Activated gamma-delta T cell (primary cell): ENCODE measurements at places on chromosomes 6 and 20.

DNA sequence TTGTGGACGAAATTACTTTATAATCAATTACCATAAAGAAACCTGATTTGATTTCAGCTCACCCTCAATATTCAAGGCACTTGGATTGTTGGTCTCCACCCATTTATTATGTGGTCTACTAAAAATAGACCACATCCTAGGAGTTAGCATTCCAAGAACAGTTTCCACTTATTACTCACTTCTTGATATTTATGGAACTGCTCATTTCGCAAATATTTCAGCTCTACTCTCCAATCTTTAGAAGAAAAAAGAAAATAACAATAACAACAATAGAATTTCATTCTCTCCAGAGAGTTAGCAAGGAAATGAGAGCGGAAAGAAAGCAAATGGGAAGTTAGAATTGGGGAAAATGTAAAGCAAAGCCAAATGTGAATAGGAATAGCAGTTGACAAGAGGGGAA, 26.2 kb upstream of the HDAC2 start:
- DNase-seq: no peak

DNA sequence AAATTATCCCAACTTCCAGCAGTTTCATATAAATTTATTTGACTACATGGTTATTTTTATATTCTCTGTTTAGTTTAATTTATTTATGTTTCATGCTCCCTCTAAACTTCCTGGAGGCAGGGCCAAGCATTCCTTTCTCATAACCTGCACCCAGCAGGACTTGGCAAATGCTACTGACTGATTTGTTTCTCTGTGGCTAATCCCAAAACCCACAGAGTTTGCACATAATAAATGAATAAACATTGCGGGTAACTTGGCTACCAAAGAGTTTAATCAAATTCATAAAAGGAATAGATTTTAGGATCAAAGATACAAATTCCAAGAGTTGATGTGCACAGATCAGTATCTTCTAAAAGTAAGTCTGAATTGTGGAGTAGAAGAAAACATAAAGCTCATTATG, 239.5 kb downstream of the SLC35F1 start:
- DNase-seq: no peak

DNA sequence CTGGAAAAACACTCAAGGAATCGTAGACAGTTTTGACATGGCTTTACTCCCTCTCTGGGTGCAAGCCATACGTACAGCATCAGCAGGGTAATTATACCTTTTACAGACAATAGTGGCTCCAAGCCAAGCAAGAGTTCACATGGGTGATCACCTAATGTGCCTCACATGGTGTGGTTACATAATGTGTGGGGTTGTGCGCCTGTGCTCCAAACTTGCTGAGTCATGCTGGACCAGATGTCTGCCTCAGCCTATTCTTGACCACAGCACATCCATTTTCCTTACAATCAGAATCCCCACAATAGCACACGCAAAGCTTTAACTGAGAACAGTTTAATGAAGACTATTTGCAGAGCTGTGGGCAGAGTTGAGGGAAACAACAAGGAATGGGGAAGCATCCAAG, 74.5 kb downstream of the ALDH8A1 start:
- DNase-seq: no peak

DNA sequence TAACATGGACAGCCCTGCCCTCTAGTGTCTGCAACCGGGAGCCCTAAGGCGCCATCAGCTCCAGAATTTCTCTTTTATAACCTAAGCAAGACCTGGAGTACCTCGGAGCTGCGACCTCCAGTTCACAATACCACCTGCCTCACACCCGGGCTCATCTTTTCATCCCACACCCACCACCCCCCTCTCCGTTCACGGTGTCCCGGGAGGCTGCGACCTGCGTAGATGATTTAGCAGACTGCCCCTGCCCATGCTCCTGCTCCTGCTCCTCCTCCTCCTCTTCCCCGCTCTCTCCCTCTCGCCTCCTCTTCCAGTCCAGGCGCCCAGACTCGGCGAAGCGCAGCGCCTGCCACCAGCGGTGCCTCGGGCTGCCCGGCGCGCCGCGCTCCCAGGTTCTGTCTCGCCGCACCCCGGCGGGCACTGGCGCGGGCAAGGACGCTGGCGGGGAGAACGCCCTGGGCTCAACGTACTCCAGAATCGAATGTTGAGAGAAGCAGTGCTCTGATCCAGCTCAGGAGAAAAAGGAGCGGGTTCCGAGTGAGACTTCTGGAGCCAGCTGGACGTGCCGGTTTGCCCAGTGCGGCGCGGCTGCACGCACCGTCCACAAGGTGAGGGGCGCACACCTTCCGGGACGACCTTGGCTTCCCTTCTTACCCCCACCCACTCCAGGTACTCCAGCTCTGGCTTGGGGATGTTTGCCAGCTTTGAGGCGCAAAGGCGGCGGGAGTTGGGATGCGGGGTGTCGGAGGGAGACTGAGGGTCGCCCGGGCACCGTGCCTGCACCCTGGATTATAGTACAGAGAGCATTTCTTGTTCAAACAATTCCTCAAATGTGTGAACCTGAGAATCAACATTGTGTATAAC, at the start of gene HTR1E:
Gene HTR1E, plus strand, starts transcription at position 310 of the 861 bp plus-strand sequence. CDS start 77,807 bp downstream, outside the sequence.
- no peak for DNase-seq

DNA sequence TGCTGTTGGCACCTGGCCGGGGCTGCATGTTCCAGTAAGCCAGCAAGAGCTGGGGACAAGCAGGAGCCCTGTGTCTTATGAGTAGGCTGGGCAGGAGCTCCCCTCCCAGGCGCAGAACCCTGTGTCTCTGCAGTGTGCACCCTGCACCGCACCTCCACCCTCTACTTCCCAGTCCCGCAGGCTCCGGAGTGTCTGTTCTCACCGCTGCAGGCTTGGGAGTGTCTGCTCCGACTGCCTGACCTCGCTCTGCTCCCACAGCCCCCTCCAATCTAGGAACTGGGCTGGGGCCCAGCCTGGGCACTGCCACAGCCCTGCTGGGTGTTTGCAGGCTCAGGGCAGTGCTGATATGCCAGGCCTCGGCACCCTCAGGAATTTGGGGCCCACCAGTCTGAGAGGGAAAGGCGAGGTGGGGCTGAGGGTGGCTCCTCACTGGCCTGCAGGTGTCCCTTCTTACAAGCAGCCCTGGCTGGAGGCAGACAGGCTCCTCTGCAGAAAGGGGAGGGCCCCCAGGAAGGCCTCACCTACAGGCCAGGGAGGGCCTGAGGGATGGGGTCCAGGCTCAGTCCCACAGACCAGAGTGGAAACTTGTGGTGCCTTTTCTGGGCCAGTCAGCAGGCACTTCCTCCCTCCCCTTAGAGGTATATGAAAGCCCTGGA, 871.6 kb upstream of the GJE1 start:
- no peak for DNase-seq

DNA sequence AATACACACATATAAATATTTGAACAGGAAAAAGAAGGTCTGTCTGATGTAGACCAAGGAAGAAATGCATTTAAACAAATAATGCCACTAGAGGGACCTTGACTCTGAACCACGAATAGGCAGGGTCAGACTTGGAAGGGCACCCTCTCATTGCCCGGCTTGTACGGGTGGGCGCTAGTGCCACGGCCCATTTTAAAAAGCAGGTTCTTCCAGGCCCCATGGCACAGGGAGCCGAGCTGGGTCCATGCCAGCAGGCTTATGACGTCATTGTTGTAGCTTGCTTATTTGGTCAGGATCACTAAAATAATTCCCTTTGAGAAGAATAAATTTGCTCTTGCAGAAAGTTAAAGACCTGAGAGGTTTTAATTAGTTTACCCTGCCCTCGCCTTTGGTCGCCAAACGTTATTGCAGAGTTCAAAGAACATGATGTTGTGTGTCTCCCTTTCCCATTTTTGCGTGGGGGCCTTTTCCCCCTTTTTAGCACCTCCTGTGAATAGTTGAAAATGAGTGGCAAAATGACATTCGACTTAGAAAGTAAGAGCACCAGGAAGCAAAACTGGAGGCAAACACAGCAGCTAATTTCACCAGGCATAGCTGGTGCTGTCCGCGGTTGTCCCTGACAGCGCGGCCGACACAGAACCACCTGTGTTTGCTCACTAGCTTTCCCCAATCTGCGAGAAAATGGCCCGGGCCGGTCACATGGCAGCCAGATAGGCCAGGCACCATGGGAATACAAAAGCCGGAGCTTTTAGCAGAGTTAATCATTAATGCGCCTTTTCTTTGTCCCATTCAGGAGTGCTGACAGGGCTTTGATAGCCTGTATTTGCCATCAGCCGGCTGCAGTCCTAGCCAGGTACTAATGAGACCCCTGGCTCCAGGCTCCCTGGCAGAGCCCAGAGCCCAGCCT, 93.8 kb downstream of the FOXA2 start:
- DNase-seq: no peak

GRCh38 chr20:1185790-1186334, 1.1 kb upstream of the TMEM74B start:
- DNase-seq: no peak

DNA sequence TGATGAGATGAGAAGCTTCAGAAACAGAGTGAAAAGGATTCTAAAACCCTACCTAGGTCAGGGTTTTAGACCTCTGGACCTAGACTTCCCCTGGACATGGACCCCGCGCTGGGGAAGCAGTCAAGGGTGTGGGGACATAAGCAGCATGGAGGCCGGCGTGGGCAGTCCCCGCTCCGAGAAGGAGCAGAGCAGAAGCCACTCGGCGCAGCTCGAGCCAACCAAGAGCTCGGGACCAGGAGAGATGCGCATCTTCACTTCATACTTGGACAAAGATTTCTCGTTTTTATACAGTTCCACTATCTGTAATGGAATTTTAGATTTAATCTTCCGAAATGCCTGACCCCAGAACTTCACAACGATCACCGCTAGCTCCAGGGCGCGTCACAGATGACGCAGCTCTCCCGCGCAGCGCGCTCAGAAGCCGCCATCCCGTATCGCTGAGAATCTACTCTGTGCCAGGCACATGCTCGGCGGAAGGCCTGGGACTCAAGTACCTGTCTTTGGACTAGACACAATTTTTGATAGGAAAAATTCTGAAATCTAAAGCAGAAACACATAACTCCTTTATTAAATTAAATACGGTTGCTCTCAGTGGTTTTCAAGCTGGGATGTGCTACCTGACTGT, 60.3 kb downstream of the WDR27 start:
- DNase-seq: no peak

DNA sequence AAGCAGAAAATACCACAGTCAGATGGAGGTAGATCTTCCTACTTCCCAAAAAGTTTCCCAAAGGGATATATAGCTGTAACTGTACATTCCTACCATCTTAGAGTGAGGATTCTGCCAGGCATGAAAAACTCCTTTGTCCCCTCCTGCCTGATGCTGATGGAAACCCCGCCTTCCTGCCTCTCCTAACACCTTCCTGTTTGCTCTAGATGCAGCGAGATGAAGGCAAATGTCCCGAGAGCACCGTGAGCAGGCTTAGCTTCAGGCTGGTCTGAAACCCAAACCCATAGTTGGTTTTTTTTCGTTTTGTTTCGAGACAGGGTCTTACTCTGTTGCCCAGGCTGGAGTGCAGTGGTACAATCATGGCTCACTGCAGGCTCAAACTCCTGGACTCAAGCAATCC, 55.6 kb downstream of the MYB start:
- no peak for DNase-seq

DNA sequence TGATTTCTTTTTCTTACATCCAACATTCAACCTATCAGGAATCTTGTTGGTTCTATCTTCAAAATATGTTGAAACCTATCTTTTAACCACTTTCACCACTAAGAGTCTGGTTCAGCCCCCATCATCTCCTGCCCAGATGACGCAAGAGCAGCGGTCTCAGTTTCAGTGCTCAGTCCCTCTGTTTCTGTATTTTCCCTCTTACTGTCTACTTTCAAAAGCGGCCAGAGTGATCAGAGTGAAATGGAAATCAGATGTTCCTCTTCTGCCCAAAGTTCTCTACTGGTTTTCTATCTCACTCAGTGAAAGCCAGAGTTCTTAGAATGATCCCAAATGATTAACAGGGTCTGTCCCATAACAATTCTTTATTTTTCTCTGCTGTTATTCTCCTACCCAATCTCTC, 147.9 kb upstream of the PDE7B start:
- DNase-seq: no peak

DNA sequence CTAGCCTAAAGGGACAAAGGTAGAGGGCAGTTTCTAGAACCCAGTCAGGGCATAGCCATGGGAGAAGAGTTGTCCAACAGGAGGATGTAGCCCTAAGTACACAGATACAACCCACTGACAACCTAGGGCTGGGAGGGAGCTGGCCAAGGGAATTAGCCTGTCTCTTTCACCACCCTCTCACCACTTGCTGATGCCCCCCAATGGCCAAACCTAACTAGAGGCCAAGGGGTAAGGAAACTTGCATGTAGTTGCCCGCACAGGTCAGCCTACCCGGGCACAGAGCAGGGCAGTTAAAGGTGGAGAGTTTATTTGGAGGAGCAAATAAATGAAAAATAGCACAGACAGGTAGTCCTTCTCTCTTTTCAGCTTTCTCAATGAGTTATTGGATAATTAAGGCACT, 143.3 kb downstream of the LRFN2 start:
- DNase-seq: no peak

DNA sequence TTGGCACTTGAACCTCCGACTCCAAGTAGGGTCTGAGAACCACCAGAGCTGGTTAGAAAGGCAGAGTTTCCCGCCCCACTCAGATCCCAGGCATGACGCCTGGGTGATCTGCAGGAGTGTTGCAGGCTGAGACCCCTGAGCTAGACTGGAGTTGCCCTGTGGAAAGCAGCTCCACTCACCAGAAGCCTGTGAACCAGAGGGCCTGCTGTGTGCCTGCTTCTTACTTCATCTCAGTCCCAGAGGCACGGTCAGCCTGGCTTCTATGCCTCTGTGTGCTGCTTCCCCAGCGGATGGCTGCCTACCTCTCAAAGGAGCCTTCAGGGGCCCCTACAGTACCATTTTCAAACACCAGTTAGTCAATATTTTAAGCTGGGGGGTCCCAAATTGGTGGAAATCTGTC, 15.6 kb upstream of the CCN6 start:
- DNase-seq: no peak

- no peak for DNase-seq
Observed at GRCh38 chr6:39881851-39882530, 52.3 kb downstream of the MOCS1 start.

- no peak for DNase-seq
Observed at GRCh38 chr6:2186516-2186915, 58.9 kb downstream of the GMDS start.

DNA sequence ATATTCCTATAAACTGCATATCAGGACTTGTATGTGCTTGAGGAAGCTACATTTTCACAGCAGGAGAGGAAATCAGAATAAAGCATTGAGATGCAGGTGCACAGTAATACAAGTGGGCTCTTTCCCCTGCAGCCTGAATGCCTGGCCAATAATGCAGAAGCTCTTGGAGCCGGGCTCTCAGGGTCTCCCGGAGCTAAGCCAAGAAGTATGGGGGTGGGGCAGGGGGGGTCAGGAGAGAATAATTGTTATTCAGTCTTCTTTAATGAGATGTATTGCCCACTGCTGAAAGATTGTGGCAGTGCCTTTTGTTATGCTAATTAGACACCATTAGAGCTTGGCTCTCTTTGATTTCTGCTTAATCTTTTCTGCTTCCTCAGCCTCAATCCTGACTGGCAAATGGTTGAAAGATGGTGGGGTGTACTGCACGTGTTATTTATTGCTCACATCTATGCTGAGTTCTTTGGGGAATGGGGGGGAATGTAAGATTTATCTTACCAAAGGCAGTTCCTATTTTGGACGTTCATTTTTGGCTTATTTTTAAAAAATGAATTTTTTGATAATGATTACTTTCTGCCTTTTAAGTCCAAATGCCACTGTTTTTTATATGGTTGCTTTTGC, 407.6 kb upstream of the SOX4 start:
- no peak for DNase-seq
